Astrocyte (in vitro differentiated cells and primary cell): ENCODE measurements at places on chromosomes 4 and X. TPM values are rescaled to one million over a fixed set of nuclear protein-coding genes. Genes with fewer than 3 reads are reported as not detected.

DNA sequence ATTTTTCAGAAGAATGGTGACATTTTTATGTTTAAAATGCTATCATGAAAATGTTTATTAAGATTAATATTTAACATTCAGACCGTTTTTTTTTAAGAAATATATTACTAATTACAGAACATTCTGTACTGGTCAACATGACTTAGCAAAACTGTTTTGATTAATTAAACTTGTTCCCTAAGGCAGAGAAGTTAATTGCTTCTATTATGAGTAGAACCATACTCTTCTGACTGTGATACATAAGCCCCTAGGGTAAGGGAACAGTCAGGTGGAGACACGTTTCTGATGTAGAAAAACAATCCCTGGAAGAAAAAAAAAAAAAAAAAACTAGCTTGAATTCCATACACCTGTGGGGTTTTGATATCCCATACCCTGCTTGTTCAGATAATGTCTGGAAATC lies 97.4 kb downstream of the GPM6A start:
- DNase-seq = no peak

The CT45A1 gene
- not detected in 2 replicates for total RNA-seq

The PCSK1N gene
- 62.0 and 65.0 TPM in 2 replicates for total RNA-seq

The SLC6A14 gene
- not detected in 2 replicates for total RNA-seq

- DNase-seq = no peak
Observed at GRCh38 chr4:47839259-47839658, 1.4 kb upstream of the CORIN start.

DNA sequence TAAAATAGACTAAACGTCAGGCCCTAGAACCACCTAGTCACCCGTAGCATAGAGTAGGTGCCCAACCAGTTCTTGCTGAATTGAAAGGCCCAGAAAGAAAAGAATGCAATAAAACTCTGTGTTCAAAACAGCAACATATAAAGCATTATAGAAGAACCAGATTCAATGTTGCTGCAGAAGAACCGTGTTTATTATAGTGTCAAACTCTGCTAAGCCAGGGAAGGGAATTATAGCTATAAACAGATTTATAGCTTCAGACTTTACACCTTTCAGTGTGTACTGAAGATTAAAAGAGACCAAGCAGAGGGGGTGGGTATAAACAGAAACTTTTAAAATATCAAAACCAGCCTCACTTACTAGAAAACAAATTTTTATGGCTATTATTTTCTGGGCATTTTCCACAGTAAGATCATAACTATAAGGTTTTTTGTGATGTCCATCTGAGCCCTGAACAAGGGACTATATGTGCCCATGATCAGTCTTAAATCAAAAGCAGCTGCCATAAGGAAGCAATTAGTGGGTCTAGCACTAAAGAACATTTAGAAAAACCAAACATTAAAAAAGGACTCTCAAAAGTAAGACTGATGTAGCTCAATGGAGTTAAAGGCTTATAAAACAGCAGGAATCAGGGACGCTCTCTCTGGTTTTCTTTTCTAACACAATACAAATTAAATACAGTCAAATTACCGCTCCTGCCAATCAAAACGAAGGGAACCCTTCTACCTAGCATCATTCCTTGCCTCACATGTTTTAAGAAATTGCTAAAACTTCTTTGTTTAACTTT lies 219.7 kb upstream of the ETNPPL start:
- no peak for DNase-seq

DNA sequence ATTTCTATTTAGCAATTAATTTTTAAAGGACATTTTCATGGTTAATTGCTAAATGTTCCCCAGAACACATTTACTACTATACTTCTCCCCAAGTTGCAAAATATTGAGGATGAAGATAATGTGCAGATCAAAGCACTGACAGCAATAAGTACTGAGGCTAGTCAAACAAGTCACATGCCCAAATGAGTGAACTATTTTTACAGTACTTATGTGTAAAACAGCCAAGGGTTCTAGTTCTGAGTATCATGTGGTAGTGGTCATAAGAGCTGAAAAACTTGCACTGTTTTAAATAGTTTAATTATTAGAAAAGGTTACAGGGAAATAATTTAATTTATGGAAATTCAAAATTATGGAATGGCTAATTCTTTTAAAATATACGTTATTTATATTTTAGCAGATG lies 3.8 kb downstream of the GALNTL6 start:
- no peak for DNase-seq

GRCh38 chr4:168655182-168655581 lies 158.3 kb downstream of the PALLD start:
- no peak for DNase-seq

DNA sequence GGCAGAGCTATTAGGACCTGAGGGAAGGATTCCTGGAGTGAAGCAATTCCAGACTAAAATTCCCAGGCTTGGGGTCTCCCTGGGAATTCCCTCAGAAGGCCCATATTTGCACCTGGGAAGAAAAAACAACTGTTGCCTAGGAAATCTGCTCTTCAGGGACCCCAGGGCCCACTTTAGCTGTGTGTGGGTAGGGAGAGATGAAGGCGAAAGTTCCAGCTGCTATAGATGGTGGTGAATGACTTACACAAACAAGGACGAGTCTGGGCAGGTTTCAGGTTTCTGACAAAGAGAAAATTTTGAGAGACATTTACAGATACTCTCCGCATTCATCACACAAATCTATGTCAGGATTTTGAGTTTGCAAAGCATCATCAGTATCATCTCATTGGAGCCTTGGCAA lies 126.1 kb downstream of the GPC3 start:
- DNase-seq = no peak

DNA sequence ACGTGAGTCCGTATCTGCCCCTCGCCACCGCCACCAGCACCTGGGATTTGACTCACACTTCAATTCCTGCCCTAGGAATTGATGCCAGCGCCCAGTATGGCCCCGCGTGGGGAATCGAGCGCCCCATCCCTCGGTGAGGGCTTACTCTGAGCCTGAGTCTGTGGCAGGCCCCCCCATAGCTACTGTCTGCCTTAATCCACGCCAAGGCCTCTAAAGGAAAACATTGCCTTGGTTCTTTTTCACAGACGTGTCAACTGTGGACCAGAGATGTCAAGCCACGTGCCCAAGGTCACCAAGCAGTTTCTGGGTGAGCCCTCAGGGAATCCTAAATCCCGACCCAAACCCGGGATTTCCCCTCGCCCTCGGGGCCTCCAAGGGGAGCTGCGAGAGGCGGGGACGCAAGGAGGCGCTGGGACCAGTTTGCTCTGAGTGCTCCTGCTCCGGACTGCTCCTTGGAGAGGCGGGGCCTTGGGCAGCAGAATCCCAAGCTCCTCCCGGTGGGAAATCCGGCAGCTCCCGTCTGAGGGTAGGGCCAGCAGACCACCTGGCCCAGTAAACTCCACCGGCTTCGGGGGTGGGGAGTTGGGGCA lies 12.9 kb downstream of the MSX1 start:
- DNase-seq = no peak

DNA sequence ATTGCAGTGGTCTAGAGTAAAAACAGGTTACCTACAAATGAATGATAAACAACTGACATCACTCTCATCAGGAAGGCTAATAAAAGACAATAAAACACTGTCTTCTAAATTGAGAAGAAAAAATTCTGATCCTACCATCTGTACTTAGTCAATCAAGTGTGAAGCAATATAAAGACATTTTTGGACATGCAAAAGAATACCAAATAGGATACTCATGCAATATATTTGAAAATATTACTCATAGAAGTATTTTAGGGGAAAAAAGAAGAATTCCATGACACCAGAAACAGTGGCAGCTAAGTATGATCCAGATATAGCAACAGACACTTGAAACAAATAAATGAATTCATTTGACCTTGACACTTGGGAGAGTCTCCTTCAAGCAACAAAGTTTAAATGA lies 63.8 kb upstream of the FAM120C start:
- no peak for DNase-seq

DNA sequence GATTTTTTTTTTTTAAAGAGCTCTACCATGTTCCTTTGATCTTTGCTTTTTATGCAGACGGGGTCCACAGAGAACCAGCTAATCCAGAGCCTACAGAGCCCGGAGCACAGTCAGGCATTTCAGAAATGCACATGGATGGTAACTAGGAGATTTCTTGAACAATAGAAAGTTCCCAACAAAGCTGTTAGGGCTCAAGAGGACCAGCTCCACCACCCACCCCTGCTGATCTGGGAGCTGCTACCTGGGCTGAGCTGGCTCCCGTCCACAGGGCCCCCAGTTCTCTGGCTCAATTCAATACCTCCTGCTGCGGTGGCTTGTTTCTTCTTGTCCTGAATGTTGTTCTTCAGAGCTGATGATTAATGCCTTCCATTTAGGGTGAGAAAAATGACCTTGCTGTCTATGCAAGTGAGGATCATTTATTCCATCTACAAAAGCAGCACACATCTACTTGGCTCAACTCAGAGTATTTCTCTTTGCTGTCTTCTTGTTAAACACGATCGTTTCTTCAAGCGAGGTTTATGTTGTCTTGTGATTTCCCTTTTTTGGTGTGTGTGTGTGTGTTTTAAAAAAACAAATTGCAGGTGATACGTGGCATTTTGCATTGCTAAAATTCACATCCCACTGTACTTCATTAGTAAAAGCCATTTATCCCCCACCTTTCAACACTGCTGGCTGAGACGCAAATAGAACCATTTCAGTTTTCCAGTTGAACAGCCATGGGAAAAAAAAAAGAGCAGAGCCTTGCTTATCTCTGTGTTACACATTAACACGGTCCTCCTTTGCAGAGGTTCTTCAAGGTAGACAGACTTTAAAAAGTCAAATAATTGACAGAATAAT lies 31.3 kb downstream of the IGFBP7 start:
- DNase-seq = peak; percentile 91

- DNase-seq = peak; percentile 19
Observed at GRCh38 chrX:23694606-23695005, 27.3 kb downstream of the PRDX4 start.

The AWAT2 gene
- not detected in 2 replicates for total RNA-seq

GRCh38 chr4:11495818-11496217 lies 67.1 kb upstream of the HS3ST1 start:
- DNase-seq = no peak

GRCh38 chrX:40109288-40110008 lies 11.7 kb upstream of the BCOR start:
- no peak for DNase-seq

DNA sequence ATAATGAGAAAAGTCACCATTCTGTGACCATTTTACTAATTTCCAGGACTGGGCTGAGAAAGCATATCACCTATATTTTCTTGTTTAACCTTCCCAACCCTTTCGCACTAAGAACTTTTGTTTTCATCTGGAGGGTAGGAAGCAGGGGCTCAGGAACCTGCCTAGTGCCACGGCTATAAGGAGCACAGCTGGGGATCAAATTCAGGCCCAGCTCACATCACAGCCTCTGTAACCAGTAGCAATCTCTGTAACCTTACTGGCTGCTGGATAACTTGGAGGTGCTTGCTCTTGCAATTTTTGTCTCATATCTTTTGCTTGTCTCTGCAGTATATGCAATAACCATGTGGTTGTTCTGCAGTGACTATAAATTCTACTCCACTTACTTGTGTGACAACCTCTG lies 76.7 kb upstream of the PLAC1 start:
- no peak for DNase-seq

DNA sequence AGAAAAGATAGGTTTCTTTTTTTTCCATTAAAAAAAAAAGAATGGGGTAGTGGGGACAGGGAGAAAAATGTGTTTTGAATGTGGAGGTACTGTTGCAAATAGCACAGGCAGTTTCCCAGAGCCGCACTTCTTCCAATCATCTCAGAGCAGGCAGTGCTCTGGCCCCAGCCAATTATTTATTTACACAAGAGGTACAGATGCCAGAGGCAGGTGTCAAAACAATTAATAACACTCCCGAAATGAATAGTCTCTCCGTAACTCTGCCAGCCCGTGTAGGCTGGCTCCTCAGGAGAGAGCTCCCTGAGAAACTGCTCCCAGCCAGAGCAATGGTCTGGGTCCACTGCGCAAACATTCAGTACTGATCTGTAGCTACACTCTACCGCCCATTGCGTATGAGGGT lies 130.8 kb upstream of the IL1RAPL2 start:
- DNase-seq = no peak

The SMIM10L2A gene
- total RNA-seq = 0.18 and 0.48 TPM in 2 replicates

The CCSER1 gene
- total RNA-seq = 1.2 and 2.2 TPM in 2 replicates

DNA sequence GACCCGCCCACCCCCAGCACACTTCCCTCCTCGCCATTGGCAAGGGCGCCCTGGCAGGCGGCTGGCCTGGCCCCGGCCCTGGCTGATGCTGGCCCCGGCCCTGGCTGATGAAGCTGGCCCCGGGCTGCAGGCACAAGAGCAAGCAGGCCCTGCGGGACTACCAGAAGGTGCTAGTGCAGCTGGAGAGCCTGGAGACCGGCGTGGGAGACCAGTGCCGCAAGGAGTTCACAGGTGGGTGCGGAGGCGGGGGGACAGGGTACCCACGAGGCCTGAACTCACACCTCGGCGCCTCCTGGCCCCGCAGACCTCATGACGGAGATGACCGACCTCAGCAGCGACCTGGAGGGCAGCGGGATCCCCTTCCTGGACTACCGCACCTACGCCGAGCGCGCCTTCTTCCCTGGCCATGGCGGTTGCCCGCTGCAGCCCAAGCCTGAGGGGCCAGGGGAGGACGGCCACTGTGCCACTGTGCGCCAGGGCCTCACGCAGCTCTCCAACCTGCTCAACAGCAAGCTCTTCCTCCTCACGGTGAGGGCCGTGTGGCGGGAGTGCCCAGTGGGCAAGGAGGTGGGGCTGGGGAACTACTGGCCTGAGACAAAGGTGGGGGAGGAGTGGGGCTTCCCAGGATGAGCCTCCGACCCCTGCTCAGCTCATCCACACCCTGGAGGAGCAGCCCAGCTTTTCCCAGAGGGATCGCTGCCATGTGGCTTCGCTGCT lies 6.1 kb upstream of the SRPK3 start:
- DNase-seq = no peak

DNA sequence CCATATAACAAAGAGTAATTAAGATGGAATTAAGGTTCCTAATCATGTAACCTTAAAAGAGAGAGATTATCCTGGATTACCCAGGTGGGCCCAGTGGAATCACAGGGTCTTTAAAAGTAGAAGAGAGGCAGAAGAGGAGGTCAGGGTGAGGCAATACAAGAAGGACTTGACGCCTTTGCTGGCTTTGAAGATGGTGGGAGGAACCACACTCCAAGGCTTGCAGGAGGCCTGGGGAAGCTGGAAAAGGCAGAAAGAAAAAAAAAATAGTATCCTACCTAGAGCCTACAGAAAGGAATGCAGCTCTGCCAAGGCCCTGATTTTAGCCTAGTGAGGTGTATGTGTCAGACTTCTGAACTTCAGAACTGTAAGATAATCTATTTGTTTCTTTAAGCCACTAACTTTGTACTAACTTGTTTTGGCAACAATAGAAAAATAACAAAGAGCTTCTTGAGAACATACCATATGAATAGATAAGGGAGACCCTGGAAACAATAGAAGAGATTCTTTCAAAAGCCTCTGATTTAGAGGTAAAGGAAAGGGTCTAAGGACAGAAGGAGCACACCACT lies 229.9 kb upstream of the TTC29 start:
- DNase-seq = no peak

GRCh38 chr4:138706201-138706600 lies 309.4 kb upstream of the NOCT start:
- peak; percentile 62 for DNase-seq

- no peak for DNase-seq
Observed at GRCh38 chr4:47720787-47721186, 117.1 kb downstream of the CORIN start.

The DGKK gene
- 0.05 TPM in 1 of 2 replicates, not detected in the other for total RNA-seq

GRCh38 chr4:84496331-84496705 lies 2.8 kb downstream of the NKX6-1 start:
- DNase-seq = no peak
